Karpas-422 (cell line): ENCODE measurements at places on chromosomes 5 and 9.

DNA sequence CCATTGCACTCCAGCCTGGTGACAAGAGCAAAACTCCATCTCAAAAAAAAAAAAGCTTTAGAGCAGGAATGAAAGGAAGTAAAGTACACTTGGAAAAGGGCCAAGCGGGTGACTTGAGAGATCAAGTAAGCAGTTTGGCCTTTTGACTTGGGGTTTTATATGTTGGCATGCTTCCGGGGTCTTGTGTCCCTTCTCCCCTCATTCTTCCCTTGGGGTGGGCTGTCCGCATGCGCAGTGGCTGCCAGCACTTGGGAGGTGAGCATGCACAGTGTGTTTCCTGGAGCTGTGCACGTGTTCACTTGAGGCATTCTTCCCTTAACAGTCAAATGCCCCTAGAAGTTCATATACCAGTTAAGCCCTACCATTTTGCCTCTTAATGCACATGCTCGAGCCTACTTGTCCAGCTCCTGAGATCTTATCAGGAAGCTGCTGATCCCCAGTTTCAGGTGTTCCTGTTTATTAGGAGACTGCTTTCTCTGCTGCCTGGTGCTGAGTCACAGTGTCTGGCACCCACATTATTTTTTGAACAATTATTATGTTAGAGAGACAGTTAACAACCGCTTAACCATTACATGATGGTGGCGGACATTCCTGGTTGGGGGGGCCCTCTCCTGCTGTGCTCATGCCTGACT, 32.6 kb upstream of the PRRC2B start:
- no peak overlapping the region for H3K4me3 ChIP-seq
- H3K36me3 ChIP-seq, result no peaks in the 10 kb centered on the region
- peaks cover 3% of the 10 kb centered on the region for H3K4me1 ChIP-seq
- H3K27ac ChIP-seq, result no peak overlapping the region
- H3K27me3 ChIP-seq, result no peaks in the 10 kb centered on the region

DNA sequence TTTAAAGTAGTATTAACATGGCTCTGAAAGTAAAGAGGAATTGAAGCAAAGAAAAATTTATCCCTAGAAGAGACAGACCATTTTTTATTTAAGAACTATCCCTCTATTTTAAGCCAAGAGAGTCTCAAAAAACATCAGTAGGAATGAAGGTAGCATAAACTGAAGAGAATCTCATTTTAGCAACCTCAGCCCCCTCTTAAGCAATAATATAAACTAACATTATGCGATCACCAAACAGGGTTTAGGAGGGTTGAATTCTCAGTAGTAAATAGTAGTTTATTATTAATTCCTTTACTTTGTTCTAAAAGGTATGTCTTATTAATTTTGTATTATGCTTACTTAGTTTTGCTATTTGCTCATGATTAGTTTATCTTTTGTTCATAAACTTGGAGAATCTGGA, 287.4 kb downstream of the CDK5RAP2 start:
- no peaks in the 10 kb centered on the region for H3K27me3 ChIP-seq
- DNase-seq, result peak; percentile 32
- no peak overlapping the region for H3K4me3 ChIP-seq
- H3K27ac ChIP-seq, result no peak overlapping the region

- H3K27me3 ChIP-seq, result no peaks in the 10 kb centered on the region
- no peak overlapping the region for H3K4me3 ChIP-seq
- no peaks in the 10 kb centered on the region for H3K4me1 ChIP-seq
- no peak overlapping the region for H3K27ac ChIP-seq
These were observed 335.7 kb downstream of the PRELID2 start for GRCh38 chr5:145499483-145499882.

DNA sequence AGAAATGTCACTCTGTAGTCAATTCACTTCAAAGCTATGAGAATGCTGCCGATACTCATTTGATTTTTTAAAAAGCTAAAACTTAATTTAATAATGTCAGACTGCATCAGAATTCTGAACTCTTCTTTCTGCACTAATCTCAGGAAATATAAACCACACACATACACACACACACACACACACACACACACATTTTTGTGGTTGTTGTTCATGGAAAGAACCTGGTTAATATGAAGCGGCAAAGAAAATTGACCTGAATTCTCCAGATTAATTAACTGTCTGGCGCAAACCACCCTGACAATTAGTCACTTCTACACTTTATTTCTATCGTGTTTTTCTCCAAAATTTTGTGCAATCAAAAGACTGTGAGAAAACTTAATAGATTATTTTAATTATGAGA, 740.5 kb downstream of the TLE1 start:
- no peaks in the 10 kb centered on the region for H3K36me3 ChIP-seq
- H3K27ac ChIP-seq, result no peak overlapping the region
- no peak for DNase-seq
- H3K4me1 ChIP-seq, result no peaks in the 10 kb centered on the region
- H3K27me3 ChIP-seq, result no peaks in the 10 kb centered on the region

GRCh38 chr5:157290981-157291711, 25.2 kb downstream of the CYFIP2 start:
- H3K4me3 ChIP-seq, result no peak overlapping the region
- H3K27me3 ChIP-seq, result no peaks in the 10 kb centered on the region
- H3K4me1 ChIP-seq, result no peaks in the 10 kb centered on the region
- peaks cover 42% of the 10 kb centered on the region for H3K36me3 ChIP-seq

GRCh38 chr5:56155992-56156584, 77.0 kb downstream of the ANKRD55 start:
- H3K27me3 ChIP-seq, result no peaks in the 10 kb centered on the region
- no peak overlapping the region for H3K4me3 ChIP-seq
- H3K4me1 ChIP-seq, result no peaks in the 10 kb centered on the region
- H3K36me3 ChIP-seq, result no peaks in the 10 kb centered on the region
- DNase-seq, result no peak
